ENCODE measurements at places on chromosomes 1 and 21.
A peak's percentile ranks its signal among the peaks of the same experiment; 100 is the strongest.

DNA sequence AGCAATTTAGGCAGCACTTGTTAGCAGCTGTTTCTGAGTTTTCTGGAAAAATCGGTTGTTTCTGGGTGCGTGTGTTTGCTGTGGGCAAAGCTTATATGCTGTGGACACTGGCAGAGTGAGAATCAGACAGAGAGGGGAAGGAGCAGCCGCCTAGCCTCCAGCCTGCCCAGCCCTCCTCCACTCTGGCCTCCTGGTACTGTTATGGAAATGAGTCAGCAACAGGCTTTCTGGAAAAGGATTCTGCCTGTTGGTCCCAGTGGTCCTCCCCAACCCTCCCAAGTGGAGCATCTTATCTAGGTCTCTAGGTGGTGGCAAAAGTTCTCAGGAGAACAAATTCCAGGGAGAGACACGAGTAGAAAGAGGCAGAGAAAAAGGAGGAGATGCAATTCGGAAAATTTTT, 42.2 kb upstream of the GOLT1A start:
- DNase-seq = no peak

DNA sequence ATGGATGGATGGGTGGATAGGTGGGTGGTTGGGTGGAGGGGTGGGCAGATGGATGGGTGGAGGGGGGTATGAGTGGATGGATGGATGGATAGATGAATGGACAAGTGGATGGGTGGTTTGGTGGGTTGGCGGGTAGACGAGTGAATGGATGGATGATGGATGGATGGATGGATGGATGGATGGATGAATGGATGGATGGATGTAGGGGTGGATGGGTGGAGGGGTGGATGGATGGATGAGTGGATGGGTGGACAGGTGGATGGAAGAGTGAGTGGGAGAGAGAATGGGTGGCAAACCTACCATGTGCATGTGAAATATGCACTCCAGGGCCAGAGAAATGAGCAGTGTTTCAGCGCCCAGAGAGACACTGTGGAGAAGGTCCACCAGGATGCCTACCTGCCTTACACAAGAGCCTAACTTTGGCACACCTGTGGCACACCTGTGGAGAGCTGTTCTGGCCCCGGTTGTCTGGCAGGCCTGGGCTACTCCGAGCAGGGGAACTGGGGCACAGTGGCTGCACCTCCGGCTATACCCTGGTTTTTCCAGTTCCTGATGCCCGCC, 12.8 kb downstream of the EPHA2 start:
- no peak for DNase-seq

DNA sequence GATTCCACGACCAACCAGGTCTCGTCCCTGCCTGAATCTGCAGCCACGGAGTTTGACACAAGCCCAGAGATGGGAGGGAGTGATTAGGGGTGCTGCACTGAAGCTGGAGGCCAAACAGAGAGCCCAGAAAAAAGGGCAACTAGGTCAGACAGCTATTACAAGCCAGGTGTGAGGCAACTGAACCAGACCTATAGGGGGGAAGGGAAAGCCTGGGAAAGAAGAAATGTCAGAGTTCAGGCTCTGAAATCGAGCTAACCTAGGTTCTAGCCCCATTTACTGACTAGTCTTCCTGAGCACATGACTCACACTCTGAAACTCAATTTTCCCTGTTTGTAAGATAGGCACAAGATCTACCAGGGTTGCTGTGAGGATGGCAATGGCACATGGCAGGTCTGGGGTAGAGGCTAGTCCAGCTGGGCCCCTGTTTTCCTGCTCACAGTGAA, 1.7 kb downstream of the DHCR24 start:
- DNase-seq = no peak

- no peak for DNase-seq
Measured at GRCh38 chr21:34956416-34957316, 92.4 kb downstream of the RUNX1 start.

GRCh38 chr1:43334453-43335205, 3.0 kb upstream of the MPL start:
- DNase-seq = no peak

GRCh38 chr1:23899070-23899469, 14.1 kb downstream of the CNR2 start:
- DNase-seq = no peak

DNA sequence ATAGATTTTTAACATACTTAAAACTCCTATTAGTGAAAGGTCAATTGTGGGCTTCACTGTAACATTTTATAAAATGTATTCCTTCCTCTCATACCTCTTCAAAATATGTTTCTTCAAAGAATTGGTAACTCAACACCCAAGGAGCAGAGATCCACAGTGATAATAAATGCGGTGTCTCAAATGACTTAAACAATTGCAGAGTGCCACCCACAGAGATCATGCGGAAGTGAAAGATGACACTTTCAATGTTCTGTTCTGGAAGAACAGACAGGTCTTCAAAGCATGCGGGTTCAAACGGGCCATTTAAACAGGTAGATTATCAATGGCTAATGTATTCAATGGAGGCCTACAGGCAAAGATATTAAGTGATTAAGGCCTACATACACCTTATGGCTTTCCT, 157.0 kb upstream of the GREM2 start:
- no peak for DNase-seq

- DNase-seq = no peak
Measured at GRCh38 chr1:209643285-209644020, 8.8 kb downstream of the LAMB3 start.

GRCh38 chr1:159991513-159991912, 37.5 kb upstream of the SLAMF9 start:
- no peak for DNase-seq

DNA sequence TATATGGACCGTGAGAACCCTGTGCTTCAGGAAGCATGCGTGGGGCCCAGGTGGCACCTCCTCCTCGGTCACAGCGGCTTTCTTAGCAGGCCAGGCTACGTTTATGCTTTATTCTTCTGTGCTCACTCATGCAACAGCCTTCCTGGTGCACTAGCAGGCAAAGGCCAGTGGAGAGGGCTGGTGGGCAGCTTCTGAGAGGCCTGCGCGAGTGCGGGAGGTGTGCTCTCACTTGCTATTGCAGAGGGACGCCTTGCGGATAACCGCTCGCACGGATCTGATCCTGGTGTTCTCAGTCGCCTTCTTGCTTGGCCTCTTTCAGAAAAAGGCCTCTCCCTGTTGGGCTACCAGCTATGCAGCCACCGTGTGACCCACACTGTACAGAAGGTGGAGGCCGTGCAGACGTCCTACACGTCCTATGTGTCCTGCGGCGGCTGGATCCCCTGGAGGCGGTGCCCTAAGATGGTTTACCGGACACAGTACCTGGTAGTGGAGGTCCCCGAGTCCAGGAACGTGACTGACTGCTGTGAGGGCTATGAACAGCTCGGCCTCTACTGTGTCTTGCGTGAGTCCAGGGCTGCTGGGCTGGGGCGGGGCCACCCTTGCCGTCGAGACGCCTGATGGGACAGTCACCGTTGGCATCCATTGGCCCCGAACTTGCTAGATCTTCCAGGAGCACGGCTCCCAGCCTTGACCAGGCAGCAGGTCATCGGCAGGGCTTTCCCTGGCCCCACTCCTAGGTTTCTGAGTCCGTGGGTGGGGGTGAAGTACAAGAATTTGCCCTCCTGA, 4.8 kb downstream of the UMODL1 start:
- DNase-seq = no peak

DNA sequence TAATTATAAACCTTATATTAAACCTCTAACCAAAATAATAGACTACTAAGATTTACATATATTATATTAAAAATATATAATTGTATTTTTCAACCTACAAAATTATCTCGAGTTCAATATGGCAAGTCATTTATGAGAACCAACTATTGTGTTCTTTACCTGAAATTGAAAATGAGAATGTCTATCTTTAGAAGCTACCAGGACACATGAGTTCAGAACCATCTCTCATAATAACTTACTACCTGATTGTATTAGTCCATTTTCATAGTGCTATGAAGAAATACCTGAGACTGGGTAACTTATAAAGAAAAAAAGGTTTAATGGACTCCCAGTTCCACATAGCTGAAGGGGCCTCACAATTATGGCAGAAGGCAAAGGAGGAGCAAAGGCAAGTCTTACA, 6.8 kb downstream of the HAO2 start:
- no peak for DNase-seq

- peak; percentile 85 for DNase-seq
Measured at GRCh38 chr1:203463469-203464062, 12.0 kb upstream of the PRELP start.

DNA sequence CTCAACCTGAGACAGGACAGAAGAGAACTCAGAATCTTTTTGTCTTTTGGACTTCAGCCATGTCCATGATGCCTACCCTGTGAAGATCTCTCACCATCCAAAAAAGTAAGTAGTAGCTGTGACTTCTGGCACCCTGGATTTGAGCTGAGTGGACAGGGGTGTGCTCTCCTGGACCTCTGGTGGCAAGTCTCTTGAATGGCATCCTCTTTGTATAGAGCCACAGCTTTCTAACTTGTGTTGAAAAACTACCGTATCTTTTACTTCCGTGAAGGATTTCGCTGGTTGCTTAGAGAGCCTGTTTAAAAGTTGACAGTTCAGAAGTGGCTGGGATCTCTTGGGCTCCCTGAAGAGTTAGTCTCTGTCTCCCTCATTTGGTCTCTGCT, 1.8 kb downstream of the MFN2 start:
- no peak for DNase-seq

DNA sequence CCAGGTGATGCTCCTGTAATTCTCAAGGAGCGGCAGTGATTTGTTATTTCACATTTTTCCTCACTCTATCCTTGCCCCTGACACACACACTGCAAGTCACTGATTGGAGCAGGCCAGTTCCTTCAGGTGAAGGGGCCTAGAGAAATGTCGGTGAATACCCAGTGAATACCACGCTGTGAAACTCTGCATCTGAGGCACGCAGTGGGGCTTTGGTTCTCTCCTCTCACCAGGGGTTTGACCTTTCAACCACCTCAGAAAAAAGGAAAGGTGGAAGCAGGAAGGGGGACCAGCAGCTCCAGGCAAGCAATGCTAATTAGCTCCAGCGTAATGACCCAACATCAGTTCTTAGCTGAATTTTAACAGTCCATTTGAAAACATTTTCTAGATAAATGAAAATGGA, 532 bp upstream of the FAM177B start:
- no peak for DNase-seq

GRCh38 chr1:155984341-155984740, 6.0 kb upstream of the ARHGEF2 start:
- no peak for DNase-seq

DNA sequence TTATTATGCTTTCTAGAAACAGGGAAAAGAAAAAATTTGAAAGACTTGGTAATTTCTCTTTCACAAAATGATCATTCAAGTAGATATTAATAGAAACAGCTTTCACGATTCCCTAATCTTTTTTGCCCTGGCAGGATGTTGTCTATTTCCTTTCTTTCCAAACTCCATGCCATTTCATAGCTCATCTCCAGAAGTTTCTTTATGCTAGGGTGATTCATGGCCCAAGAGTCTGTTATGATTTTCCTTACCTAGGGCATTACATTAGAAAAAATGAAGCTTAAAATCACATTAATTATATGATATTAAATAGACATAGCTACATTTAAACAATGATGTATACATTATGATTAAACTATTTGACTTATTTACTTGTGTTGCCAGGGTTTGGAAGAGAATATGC, 762.1 kb downstream of the LTN1 start:
- no peak for DNase-seq

GRCh38 chr21:22115746-22116145, 1117.5 kb downstream of the NCAM2 start:
- DNase-seq = no peak
